ENCODE measurements at places on chromosomes 11 and 22.
A peak's percentile ranks its signal among the peaks of the same experiment; 100 is the strongest.

GRCh38 chr11:92834296-92835020, 135.0 kb upstream of the MTNR1B start:
- DNase-seq = no peak

DNA sequence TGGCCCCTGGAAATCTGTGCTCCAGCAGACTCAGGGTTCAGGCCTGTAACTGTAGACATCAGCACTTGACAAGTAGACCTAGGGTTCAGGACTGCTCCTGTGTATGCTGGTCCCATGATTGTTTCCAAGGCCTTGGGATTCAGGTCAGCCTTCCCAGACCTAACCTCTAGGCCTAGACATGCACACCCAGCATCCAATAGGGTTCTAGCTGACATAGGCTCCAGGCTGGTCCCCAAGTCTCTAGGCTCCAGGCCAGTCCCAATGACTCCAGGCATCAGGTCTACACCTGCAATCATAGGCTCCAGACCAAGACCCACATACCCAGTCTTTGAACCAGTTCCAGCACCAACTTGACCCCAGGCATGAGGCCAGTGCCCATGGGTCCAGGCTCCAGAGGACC, 166.2 kb upstream of the GRIA4 start:
- DNase-seq = no peak

- no peak for DNase-seq
Measured at GRCh38 chr22:41541484-41541883, 2.8 kb downstream of the POLR3H start.

DNA sequence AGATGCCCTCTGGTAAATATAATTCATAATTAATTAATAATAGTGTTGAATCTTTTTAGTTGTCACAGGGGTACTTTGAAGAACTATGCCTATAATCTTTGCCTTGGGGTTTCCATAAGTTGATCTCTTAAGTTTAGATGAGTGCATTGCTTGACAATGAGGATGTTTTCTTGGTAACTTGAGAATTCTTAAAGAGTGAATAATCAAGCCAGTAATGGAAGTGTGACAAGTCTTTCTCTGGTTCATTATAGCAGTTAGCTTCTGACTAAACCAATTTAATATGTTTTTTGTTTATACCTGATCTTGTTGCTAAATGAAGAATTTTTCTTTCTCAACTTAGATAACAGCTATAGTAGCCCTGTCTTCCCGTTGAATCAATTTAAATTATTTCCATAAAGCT, 46.2 kb downstream of the ATXN10 start:
- no peak for DNase-seq

- DNase-seq = no peak
Measured at GRCh38 chr11:68669301-68670090, 14.8 kb upstream of the GAL start.

DNA sequence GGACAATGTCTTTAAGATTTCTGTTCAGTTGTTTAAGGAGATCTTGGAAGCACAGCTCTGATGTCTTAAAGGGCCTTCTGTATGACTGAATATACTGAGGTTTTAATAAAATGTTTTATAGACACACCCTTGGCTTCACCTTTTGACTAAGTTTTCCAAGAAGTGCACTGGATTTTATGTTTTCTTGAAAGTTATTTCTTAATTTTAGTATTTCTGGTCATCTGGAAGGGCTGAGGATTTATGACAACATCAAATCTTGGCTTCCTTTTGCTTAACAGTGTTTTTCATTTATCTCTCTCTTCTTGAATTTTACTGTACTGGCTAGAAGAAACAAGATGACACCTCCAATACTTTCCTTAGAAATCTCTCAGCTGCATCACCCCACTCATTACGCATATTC, 2423.4 kb downstream of the LRRC4C start:
- DNase-seq = no peak

DNA sequence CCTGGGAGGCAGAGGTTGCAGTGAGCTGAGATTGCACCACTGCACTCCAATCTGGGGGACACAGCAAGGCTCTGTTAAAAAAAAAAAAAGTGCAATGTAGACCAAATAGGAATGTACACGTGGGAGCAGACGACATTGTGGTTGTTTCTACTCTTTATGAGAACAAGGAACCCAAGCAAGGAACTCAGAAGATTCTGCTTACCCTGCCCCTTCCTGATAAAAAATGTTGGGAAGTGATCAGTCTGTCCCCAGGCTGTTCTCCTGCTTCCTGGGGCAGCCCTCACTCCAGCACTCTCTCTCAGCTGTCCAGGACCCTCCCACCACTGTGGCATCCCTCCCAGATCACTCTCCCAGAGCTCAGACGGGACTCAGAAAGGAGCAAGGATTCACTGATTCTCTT, 31.8 kb downstream of the SLCO2B1 start:
- DNase-seq = no peak

DNA sequence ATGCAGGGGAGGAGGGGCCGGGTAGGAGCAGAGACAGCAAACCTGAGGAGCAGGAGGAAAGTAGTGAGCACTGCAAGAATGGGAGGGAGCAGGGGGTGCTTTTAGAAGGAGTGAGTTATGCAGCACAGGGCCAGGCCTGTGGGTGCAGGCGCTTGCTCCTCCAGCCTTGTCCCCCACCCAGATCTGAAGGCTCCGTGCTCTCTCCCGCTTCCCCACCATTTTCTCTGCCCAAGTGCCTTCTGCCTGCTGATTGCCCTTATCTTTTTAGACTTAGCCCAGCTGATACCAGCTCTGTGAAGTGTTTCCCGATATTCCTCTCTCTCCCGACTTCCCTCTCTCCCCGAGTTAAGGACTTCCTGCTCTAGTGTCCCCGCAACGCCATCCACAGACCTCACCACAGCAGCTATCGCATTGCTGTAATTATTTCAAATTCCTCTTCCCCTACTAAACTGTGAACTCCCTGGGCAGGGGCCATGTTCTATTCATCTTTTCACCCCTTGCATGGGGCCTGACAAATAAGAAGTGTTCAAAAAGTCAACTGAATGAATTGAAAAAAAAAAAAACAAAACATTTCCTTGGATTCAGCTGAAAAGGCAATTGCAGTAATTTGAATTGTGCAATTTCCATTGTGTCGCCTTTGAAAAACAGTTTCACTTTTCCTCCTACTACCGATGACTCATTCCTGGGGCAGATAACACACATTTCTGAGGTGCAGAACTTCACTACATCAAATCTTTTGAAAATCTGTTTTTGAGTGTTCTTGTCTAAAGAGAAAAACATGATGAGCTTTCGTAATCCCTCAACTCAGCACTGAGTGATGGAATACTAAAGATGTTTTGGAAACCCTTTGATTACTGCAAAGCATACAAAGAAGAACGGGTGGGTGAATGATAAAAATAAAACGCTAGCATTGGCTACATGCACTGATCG, 69.7 kb upstream of the BMAL1 start:
- no peak for DNase-seq

- DNase-seq = no peak
Measured at GRCh38 chr11:82195283-82195682, 538.4 kb downstream of the FAM181B start.

DNA sequence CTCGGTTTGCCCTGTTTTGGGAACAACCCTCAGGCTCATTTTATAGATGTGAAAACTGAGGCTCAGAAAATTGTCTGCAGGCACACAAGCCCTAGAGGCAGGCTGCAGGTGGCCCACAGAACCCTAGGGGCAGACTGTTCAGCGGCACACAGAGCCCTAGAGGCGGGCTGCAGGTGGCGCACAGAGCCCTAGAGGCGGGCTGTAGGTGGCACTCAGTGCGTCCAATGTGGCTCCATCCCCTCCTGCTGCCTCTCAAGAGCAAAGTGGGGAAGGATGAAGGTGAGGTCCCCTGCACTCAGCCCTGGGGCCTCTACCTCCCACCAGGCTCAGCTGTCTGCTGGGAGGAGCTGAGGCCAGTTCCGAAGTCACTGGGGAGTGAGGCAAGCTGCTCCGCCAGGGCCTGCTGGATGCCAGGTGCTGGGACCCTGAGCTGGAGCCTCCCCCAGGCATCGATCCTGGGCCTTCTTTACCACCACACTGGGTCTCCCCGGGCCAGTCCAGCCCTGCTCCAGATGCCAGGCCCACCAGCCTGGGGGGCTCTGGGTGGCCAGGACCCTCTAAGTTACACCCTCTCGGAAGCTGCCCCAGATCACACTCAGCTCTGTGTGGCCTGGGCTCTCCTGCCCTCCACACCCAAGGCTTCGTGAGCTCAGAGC, 2.3 kb downstream of the ACY3 start:
- no peak for DNase-seq

DNA sequence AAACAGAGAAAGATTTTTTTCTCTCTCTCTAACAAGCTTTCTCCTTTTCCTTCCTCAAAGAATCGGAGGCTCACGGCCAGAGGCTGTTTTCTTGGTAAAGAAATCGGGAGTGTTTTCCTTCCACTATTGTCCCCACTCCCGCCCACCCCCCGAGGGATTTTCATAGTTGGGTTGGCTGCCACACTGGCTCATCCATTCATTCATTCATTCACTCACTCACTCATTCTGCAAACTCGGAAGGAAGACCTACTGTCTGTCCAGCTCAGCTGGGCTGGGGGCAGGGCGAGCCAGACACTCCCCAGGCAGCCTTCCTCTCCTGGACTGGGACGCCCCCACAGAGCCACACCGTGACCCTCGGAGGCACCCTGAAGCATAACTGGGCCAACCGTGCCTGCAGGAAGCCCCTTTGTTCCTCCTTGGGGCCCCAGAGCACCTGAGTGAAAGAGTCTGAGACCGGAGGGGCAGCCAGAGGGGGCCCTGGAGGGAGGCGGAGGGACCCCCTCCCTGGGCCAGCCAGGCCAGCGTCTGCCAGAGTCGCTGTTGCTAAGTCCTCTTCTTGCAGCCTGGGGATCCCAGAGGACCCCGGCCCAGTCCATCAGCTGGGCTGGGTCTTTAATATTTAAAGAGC, 17.0 kb downstream of the CDKN1C start:
- DNase-seq = no peak

DNA sequence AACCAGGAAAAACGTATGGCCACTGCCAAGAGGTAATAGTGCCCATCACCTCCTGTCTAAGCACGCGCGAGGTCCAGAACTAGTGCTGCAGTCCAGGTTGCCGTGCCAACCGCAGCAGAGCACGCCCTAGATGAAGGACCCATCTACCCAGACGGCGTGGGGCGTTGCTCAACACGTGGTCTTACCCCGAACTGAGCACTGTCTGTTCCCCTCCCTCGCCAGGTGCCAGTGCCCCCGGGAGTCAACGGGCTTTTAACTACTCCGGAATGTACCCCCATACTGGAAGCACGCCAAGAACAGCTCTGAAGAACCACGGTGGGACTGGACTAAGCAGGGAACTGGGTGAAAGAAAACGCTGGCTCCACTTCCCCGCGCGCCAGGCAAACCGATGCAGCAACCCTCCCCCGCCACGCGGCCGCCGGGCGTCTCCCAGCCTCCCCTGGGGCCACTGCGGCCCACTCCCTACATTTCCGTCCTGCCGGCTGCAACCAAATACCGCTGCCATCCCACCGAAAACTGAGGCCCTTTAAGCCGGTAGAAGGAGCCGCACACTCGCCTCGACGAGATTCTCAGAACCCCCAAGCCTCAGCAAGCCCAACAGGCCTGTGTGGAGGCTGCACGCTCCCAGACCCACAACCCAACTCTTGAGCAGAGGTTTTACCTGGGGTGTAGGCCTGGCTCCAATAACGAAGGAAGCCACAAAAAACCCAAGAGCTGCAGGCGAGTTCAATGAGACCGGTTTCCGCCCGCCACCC, at the start of gene HSPA8:
Gene HSPA8, minus strand, starts transcription at position 734 of the 755 bp plus-strand sequence. CDS start 812 bp downstream, outside the sequence.
- peak; percentile 52 for DNase-seq

DNA sequence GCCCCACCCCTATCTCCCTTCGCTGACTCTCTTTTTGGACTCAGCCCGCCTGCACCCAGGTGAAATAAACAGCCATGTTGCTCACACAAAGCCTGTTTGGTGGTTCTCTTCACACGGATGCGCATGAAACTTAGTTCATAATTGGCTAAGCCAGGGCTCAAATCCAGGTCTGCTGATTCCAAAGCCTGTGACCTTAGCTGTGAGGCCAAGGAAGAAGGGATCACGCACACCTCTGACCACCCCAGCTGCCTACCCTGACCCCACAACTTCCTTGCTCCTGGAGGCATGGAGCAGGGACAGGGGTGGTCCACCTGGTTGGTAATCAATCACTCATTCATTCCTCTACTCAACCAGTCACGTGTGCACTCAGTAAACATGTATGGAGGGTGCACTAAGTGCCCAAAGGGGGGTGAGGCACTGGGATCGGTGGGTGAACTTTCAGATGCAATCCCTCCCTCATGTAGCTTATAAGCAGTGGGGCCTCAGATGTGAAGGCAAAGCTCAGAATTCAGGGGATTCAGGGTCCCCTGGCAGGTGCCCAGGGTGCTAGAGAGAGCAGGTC, 10.3 kb downstream of the FXYD2 start:
- no peak for DNase-seq

- no peak for DNase-seq
Measured at GRCh38 chr11:49316180-49316579, 107.8 kb upstream of the FOLH1 start.

GRCh38 chr11:131776211-131776610, 405.8 kb downstream of the NTM start:
- DNase-seq = no peak

GRCh38 chr11:24078018-24078417, 418.8 kb upstream of the LUZP2 start:
- DNase-seq = no peak

GRCh38 chr11:123775289-123775688, 21.0 kb upstream of the OR6X1 start:
- no peak for DNase-seq

GRCh38 chr11:12179019-12179418, 68.6 kb downstream of the MICAL2 start:
- DNase-seq = no peak

GRCh38 chr11:15929371-15929901, 426.9 kb downstream of the SOX6 start:
- DNase-seq = no peak

DNA sequence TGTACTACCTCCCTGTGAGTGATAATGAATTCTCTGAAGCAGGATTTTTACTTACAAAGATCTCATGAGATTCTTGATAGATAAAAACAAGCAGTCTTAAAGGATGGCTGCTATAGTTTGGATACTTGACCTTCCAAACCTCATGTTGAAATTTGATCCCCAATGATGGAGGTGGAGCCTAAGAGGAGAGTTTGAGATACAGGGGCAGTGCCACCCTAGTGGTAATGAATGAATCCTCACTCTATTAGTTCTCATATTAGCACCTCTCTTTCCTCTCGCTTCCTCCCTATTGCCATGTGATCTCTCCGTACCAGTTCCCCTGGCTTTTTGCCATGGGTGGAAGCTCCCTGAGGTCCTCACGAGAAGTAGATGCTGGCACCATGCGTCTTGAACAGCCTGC, 37.9 kb upstream of the OR8B8 start:
- DNase-seq = no peak

DNA sequence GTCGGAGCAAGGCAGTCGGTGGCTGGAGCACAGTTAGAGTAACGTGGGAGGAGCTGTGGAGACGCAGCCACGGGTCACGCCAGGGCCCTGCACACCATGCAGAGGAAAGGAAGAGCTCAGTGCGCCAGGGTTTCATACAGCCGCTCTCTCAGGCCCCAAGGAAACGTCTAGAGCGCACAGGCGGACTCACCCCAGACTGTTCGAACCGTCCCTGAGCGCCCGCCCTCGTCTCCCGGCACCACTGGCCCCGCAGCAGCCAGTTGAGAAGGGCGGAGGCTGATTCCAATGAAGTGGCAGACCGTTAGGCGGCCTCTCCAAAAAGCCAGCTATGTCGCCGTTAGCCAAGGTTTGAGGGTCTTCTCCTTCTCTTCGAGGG, 483 bp upstream of the HYLS1 start:
- DNase-seq = no peak

GRCh38 chr11:35167426-35167954, 28.5 kb downstream of the CD44 start:
- DNase-seq = no peak

Data from activated naive CD8-positive, alpha-beta T cell treated with anti-CD3 and anti-CD28 coated beads, Interleukin-2, amount 50 U/mL, for 16 hours (primary cell).